ENCODE measurements at places on chromosomes 6 and 20.

- no peak for DNase-seq
These were observed 117.4 kb downstream of the BTBD9 start for GRCh38 chr6:38522322-38522721.

DNA sequence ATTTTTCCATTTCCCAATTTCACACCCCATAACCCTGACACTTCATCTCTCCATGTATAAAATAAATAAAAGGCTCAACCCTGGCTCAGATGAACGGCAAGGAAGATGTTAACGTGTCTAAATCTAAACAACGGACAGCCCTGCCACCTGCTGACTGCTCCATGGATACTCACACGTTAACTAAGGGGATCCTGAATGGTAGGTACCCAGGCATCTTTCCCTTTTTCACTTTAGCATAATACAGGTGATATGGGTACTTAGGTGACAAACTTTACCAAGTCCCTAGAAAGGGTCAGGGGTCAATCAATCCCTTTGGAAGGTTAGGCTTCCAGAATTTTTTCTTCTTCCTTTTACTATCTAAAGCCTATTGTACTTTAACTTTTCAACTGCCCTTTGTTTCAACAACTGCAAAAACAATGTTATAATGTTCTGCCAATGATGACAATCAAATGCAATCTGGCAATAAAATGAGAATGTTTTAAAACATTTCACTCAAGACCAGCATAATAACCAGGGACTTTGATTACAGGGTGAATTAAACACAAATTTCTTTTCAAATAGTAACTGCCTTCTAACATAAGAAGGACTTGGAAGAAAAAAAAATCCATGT lies 52.4 kb upstream of the IPCEF1 start:
- DNase-seq: no peak

DNA sequence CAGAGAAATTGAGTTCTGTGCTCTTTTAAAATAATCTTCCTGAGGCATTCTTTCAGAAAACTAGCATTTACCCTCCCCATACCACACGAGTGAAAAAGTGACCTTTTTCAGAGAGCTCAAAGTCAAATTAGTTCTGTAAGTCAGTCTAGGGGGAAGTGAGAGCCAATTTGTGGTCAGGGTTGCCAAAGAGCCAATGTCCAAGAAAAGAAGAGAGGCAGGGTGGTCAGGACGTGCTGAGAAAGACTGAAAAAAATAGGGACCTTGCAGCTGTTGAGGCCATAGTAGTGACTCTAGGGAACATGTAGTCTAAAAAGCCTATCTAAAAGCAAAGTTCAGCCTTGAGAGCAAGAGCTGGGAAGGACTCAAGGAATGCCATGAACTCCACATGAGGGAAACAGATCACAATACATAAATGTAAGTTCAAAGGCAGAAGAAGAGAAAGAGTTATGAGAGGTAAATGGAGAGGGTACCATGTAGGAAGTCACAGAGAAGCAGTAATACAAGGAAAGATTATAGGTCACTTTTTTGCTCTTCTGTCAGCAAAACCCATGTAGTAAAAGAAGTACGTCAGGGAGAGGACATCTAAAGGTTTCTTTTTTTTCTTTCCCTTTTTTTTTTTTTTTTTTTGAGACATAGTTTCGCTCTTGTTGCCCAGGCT lies 565.1 kb upstream of the FLRT3 start:
- DNase-seq: no peak

DNA sequence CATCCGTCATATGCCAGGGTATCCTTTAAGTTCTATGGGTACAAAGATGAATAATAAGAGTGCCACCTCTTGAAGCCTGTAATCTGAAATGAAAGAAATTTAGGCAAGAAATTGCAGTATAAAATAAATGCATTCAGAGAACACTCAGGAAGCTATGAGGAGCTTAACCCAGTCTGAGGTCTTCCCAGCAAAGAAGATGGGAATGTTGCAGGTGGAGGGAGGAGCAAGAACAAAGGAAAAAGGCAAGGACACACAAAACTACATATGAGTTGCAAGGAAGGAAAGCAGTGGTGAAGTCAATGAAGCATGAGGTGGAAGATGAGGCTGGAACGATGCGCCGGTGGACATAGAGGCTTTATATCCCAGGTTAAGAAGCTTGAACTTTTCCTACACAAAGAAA lies 67.0 kb upstream of the DST start:
- DNase-seq: no peak

DNA sequence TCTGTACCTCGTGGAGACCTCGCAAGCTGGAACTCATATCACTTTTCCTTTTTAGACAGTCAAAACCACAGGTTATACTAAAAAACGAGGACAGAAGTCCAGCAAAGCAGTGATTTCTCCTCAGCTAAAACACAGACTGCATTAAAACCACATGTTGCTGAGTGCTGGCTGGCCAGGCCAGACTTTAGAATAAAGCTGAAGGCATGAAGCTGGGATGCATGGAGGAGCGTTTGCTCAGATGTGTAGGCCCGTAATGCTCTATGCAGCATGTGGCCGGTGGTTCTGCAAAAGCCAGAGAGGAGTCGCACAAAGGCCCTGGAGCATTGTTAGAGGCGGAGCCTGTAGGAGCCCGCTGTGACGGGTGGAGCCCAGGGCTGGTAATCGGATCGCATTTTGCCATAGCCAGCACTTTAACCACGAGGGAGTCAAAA lies 83.6 kb downstream of the SMOC2 start:
- DNase-seq: no peak

DNA sequence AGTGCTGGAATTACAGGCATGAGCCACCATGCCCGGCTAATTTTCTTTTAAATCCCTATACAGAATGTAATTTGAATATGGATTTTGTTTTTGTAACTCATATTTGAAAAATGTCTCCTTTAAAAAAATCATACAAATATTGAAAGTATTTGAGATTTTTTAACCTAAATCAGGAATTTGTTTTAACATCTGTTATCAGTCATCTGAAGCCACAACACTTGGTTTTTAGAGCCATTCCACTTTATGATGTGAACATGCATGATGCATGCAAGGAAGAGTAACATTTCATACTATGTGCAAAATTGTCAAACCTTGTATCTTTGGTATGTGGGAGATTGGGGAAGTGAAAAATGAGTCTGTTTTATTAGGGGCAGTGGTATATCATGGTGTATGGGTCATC lies 124.5 kb upstream of the AHI1 start:
- DNase-seq: no peak

Measured in stimulated activated CD4-positive, alpha-beta T cell treated with anti-CD3 and anti-CD28 coated beads, Interleukin-12 subunit alpha, Interleukin-12 subunit beta, amount 100 ng/mL, for 48 hours (primary cell).